ENCODE measurements at places on chromosomes 11 and 22.

DNA sequence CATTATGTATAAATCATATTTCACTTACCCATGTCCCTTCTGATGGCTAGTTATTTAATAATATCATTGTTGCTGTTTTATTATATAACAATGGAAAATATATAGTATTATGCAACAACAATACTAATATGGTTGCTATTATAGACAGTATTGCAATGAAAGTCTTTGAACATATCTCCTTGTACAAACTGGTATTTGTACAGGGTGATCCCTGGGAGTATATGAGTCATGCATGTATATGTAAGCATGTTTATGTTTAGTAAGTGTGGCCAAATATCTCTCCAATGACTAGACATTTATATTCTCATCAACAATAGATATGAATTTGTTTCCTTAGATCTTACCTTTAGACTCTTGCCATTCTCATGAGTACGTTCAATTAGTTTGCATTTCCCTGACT, 55.9 kb downstream of the KCNC1 start:
- no peak for DNase-seq

- no peak for DNase-seq
These were observed 30.1 kb downstream of the SWAP70 start for GRCh38 chr11:9693801-9694553.

- DNase-seq, result no peak
These were observed 1.2 kb upstream of the HSPA8 start for GRCh38 chr11:123062892-123063825.

DNA sequence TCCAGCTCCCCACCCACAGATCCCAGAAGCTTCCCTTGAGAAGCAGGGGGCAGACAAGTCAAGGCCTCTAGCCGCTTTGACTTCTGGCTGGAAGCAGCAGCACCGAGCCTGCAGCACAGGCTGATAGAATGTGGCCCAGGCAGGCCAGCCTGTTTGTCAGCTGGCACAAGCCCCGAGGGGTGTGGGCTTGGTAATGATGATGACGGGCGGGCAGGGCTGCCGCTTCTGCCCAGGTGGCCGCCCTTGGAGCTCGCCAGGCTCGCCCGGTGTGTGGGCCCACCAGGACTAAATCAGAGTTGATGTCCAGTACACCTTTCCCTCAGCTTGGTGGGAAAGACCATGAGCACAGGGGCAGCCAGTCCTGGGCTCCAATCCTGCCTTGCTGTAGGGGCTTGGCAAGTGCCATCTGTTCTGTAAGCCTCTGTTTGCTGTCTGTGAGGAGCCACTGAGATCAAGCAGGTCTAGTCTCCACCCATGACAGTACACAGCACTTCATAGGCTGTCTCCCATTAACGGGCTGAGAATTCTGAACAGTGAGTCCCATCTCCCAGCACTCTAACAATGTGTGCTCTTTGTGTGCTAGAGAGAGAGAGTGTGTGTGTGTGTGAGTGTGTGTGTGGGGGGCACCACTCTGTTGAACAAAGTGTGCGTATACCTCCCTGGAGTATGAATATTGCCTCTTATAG, 26.8 kb downstream of the MICAL2 start:
- no peak for DNase-seq

GRCh38 chr11:67289226-67289650, at the start of gene ANKRD13D:
TSS of gene ANKRD13D (plus strand) at chr11:67289303. CDS start at chr11:67289461, 158 bp downstream.
- no peak for DNase-seq

DNA sequence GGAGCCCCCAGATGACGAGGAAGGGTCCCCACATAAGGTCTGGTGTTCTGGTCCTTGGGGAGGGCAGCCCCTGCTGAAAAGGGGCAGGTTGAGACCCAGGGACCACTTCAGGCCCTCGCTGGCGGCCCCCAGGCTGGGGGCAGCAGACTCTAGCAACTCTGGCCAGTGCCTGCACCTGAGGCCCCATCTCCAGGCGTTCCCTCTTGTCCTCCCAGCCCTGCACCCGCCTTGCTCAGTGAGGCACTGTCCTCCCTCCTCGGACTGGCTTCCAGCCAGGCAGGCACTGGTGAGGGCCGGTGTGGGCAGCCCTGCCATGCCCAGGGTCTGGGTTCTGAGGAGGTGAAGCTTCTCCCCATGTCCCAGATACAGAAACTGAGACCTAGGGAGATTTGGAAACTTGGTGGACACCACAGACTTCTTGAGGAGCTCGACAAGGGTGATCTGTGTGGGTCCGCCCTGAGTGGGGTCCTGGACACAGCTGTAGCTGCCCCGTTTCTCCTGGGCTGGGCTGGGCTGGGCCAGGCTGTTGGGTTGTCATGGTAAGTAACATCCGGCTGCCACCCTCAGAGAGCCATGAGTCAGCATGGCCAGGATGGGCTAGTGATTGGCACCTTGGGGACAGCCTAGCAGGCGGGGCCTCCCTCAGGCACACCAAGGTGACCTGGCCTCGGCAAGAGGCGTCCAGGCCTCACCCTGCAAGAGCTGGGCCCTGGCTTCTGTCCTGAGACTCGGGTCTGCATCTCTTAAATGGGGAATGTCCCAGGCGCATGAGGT, 11.1 kb upstream of the PHLDA2 start:
- DNase-seq, result no peak

GRCh38 chr22:30637701-30638114, 2.1 kb downstream of the SLC35E4 start:
- DNase-seq, result no peak

- DNase-seq, result no peak
These were observed 69.1 kb upstream of the MYOD1 start for GRCh38 chr11:17650127-17650911.

GRCh38 chr11:119179983-119180382, 5.3 kb upstream of the NHERF4 start:
- no peak for DNase-seq

GRCh38 chr11:113579292-113579940, 104.2 kb upstream of the DRD2 start:
- DNase-seq, result no peak

- DNase-seq, result no peak
These were observed 1.1 kb downstream of the MTA2 start for GRCh38 chr11:62600367-62601121.

- no peak for DNase-seq
These were observed 33.0 kb downstream of the PPP6R2 start for GRCh38 chr22:50376085-50376651.

- peak; percentile 97 for DNase-seq
These were observed 2.3 kb downstream of the CASTOR1 start for GRCh38 chr22:30286813-30287647.

- DNase-seq, result no peak
These were observed 33.2 kb downstream of the ZNF195 start for GRCh38 chr11:3345736-3346135.

DNA sequence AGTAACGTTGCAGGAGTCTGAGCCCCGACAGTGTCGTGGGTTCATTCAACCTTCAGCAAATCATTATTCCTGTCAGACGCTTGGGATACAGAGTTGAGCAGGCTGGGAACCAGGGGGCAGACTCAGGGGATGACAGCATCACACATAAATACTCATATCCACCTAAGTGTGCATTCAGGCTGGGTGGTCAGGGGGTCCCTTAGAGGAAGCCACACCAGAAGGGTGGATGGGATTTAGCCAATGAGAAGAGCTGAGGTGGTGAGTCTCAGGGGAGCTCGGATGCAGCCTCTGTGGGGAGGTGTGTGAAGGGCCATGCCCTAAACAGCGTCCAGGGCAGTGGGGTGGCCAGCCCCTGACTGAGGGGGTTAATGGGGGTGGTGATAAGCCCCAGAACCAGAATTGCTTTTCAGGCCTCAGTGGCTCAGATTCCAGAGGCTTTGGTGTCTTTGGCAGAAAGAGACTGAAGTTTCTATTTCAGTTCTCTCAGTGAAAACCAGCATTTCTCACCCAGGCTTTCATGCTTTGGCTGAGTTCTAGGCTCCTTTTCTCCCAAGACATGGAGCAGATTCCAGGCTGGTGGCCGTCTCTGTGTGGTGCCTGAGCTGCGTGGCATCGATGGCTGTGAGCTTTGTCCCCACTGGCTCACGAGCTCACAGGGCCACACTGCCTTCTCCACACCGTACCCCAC, 83.9 kb upstream of the CLDN5 start:
- DNase-seq, result no peak

GRCh38 chr11:15222777-15223176, 108.1 kb downstream of the INSC start:
- DNase-seq, result no peak

GRCh38 chr22:45357490-45357889, 47.8 kb downstream of the FAM118A start:
- no peak for DNase-seq

GRCh38 chr22:42930810-42931420, 73.8 kb upstream of the ARFGAP3 start:
- no peak for DNase-seq

DNA sequence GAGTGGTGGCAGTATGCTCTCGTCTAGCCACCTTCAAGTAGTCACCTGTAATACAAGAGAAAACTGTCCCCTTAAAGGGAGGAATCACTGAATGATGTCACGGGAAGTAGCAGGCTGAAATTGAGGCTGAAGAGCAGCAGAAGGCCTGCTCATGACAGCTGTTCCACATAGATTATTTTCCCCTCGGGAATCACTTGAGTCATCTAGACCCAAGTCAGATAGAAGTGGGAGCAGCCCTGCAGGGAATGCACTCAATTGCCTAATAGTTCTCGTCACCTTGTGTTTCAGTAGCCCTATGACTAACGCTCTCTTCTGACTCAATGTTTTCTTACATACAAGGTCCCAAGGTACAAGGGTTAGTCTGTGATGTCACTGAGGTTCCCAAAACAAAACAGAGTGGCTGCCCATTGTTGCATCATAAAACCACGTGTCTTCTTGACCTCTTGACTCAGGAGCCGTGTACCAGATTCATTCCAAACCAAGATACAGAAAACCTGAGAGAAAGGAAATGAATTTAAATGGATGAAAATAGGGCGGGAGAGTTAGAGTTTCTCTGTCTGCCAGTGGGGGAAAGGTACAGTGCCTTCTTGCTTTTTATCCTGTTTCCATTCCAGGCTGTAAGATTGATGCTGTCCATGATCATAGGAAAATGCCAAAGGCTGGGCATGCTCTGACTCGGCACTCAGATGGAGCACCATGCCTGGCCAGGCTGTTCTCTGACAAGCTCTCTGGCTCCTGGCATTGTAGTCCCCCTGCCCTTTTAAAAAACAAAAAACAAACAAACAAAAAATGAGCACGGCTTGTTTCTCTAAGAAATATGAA, 21.6 kb upstream of the C11orf96 start:
- no peak for DNase-seq

DNA sequence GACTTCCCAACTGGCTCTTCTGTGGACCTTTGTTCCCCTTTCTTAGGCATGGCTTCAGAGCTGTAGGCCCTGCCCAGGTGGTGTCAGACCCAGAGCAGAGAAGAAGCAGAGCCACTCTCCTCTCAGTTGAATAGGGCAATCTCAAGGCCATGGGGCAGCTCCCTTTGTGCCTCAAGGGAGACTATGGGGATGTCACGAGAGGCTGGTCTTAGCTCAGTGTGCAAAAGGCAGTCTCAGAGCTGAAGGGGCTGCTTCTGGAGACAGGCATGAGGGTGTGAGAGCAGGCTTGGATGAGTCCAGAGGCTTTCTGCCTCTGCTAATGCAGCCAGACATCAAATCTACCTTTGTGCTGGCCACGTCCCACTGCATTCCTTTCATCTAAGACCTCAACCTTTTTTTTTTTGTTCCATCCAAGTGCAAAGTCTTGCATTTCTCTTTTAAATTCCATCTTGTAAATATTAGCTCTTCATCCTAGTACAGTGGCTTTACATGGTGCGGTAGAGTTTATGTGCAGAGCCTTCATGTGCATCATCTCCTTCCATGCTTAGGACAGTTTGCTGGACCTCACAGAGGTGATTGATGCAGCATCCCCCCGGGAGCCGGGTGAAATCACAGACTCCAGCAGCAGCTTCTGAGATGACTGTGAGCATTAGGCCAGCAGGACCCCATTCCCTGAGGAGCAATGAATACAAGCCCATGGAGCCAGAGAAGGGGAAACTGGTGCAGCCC, 34.2 kb upstream of the FCHSD2 start:
- no peak for DNase-seq

DNA sequence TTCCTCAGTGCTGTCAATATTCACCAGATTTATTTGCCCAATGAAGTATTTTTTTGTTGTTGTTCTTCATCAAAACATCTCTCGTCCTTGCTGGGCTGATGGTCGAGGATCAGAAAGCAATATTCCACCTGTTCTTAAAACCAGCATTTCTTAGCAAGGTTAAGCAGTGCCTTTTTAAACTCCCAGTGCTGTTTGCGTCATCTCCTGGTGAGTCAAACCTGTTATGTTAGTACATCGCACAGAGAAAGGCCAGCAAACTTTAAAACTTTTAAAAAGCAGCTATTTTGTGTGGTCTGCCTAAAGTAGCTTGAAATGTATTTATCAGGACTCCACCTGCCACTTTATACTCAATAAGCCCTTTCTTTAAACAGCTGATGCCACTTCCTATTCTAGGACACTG, 802.0 kb downstream of the KCNA4 start:
- no peak for DNase-seq

DNA sequence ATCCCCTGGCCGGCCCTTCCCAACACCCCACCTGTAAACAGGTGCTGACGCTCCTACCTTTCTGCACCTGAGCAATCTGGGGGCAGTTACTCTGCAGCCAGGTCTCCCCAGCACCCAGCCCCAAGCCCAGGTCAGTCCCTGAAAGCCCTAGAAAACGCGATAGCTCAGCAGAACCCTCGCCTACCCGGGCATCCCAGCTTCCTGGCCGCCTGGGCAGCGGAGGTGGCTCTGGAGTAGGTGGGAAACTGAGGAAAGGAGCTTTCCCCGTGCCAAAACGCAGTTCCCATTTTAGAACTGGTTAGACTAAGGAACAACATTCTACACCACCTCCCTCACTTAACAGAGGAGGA, 445 bp downstream of the SYTL2 start:
- DNase-seq, result no peak

GRCh38 chr11:209275-210121, 2.0 kb downstream of the RIC8A start:
- no peak for DNase-seq

DNA sequence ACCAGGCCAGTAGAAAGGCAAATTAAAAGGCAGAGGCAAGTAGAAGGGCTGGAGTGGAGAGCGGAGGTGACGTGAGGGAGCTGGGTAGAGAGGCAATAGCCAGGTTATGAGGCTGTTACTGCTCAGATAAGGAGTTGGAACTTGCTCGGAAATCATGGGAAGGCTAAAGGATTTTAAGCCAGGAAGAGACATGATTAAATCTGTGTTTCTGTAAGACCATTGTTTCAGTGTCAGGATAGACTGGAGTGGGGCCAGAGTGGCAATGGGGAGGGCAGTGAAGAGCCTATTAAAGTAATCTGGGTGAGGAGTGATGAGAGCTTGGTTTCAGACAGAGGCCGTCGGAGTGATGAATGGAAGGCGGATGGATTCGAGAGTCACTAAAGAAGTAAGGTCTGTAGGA, 39.0 kb downstream of the GRAMD1B start:
- DNase-seq, result no peak

DNA sequence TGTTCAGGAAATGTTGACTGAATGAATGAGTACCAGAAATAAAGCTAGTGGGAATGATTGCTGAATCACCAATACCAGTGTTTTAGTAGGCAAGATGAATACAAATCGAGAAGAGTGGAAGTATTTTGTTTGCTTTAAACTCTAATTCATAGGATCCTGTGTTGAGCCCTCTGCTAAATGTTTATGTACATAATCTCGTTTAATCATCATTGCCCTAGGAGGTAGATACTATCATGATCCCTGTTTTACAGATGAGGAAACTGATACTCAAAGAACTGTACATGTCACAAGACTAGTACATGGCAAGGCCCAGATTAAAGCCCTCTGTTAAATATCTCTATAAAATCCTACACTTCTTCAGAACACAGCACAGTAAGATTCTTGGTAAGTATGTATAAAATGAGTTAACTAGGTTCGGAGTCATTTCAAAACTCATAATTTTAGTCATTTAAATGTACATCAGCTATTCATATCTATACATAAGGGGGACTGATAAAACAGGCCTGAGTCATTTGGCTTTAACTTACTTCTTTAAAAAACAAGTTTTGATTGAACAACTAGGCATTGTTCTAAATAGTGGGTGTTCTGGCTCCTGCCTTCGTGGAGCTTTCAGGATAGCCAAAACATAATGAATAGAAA, 97.1 kb downstream of the EXT2 start:
- DNase-seq, result no peak

All from activated CD8-positive, alpha-beta memory T cell treated with anti-CD3 and anti-CD28 coated beads for 24 hours (primary cell).